Stomach (tissue), 19 donors: ENCODE measurements at places on chromosomes 7 and 10. TPM values are rescaled to one million over a fixed set of nuclear protein-coding genes. Genes with fewer than 3 reads are reported as not detected.

- DNase-seq, result no peak
Observed at GRCh38 chr10:92052741-92053140, 129.2 kb downstream of the BTAF1 start.

Gene RAMP3
- total RNA-seq, result 14.1 TPM

DNA sequence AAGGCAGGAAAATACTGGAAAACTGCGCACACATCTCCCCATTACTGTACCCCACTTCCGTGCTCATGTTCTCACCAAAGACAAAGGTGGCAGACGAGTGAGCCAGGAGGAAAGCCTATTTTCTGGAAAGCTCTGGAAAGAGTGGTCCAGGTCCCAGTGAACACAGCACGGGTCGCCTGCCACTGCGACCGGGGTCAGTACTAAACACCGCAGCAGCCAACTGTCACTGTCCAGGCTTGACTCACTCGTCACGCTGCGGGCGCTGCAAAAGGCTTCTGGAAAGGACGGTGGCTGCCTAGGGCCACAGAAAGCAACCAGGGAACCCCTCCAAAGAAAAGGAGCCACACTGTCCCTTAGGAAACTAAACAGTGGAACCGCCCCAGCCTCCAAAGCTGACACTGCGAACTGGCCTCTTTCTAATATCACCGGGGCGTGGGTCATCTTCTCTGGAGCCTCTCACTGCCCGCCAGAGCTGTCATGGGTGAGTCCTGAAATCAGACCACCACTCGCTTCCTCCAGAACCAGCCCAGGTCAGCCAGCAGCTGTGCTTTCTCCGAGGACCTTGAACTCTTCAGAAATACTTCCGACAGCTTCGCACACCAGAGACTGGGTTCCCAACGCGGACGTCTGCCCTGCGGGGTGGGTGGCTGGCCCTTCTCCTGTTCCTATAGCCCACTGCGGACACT is 4.0 kb downstream of the RADIL start:
- DNase-seq, result no peak

DNA sequence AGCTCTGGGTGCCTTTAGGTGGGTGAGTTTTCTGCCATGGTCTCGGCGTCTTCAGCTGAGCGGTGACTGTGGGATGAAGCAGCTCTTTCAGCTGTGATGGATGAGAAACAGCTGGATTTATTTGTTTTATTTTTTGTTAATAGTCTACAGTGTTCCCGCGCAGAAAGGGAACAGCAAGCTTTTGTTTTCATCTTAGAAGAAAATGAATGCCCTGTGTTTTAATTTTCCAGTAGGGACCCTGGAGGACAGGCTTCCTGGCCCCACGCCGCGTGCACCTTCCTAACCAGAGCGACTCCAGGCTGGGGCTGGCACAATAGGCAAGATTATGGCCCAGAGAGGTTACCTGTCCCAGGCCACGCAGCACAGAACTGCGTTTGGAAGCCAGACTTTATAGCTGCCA is 57.6 kb downstream of the GTF2IRD1 start:
- no peak for DNase-seq

Gene EMX2
- not detected for total RNA-seq

GRCh38 chr7:142637240-142637639 is 112.0 kb upstream of the PRSS1 start:
- no peak for DNase-seq

- peak; percentile 32 for DNase-seq
Observed at GRCh38 chr7:93980744-93981479, 23.2 kb downstream of the BET1 start.

Gene CYP3A5
- total RNA-seq, result 423 TPM

Gene EBLN1
- total RNA-seq, result not detected

Gene C10orf62
- not detected for total RNA-seq

Gene OR6V1
- total RNA-seq, result not detected

- peak; percentile 26 for DNase-seq
Observed at GRCh38 chr7:86600506-86601290, 43.0 kb upstream of the GRM3 start.

GRCh38 chr7:50456371-50457123 is 6.4 kb upstream of the FIGNL1 start:
- no peak for DNase-seq

GRCh38 chr7:107742678-107743566 is 1.0 kb upstream of the CBLL1 start:
- no peak for DNase-seq

Gene TMEM196
- total RNA-seq, result not detected

GRCh38 chr10:66591865-66592264 is 334.0 kb upstream of the LRRTM3 start:
- DNase-seq, result no peak

DNA sequence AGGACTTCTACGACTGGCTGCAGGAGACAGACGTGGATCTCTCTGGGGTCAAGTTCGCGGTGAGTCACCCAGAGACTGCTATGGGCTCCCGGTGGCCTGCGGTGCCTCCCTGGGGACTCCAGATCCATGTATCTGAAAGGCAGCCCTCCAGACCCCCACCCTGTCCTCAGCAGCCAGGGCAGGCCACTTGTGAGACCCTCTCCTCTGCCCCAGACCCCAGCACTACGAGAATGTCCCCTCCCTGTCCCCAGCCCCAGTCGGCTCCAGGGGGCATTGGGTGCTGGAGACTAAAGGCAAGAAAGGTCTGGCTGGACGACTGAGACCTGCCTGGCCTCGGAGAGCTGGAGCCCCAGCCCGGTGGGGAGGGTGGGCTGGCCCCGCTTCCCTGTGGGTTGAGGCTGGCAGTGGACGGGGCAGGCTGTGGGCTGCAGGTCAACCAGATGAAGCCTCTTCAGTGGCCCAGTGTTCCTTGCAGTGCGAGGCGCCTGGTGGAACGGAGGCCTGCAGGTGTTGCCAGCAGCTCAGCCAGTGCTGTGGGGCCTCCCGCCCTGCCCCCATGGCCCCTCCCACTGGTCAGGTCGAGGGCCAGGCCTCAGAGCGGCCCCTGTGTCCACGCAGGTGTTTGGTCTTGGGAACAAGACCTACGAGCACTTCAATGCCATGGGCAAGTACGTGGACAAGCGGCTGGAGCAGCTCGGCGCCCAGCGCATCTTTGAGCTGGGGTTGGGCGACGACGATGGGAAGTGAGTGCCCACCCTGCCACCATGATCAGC is 13.8 kb downstream of the TMEM120A start:
- no peak for DNase-seq

Gene MSRB2
- total RNA-seq, result 32.2 TPM
